NCI-H2171 treated with DMSO at 0.1 percent for 48 hours (cell line): ENCODE measurements at places on chromosomes 16 and 17.
A peak's percentile ranks its signal among the peaks of the same experiment; 100 is the strongest.

DNA sequence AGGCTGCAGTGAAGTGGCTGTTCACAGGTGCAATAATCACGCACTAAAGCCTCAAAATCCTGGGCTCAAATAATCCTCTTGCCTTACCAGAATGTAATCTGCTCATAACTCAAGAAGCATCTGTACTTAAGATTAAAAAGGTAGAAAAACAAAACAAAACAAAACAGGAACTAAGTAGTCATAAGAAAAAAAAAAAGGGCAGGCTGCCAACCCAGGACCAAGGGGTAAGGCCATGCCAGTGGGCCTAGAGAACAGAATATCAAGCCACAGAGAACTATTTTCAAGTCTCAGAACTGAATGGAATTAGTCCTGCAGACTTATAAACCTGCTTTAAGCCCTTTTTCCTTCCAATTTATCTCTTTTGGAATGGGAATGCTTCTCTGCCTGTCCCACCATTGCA lies 64.8 kb upstream of the TBC1D3K start:
- DNase-seq = no peak

DNA sequence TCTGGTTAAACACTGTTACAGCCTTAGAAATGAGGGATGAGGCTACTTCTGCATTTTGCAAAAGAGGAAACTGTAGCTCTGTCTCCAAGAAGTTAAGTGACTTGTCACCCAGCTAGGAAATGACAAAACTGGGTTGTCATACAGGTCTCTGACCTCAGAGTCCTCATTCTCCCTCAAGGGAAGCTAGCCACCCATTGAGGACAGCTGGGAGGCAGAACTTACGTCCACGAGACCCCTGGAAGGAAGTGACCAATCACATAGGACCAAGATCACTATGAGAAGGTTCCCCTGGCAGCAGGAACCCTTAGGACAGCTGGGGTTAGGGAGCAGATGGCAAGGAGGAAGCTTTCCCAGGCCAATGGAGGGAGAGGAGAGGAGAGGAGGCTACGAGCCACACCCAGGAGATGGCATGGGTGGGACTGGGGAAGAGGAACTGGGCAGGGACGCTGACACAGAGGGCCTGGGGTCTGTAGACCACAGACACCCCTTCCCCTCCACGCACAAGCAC lies 11.2 kb downstream of the METTL22 start:
- DNase-seq = no peak

- no peak for DNase-seq
These were observed 15.9 kb downstream of the TANC2 start for GRCh38 chr17:62981933-62982332.

- DNase-seq = no peak
These were observed 13.1 kb downstream of the MKS1 start for GRCh38 chr17:58205936-58206335.

DNA sequence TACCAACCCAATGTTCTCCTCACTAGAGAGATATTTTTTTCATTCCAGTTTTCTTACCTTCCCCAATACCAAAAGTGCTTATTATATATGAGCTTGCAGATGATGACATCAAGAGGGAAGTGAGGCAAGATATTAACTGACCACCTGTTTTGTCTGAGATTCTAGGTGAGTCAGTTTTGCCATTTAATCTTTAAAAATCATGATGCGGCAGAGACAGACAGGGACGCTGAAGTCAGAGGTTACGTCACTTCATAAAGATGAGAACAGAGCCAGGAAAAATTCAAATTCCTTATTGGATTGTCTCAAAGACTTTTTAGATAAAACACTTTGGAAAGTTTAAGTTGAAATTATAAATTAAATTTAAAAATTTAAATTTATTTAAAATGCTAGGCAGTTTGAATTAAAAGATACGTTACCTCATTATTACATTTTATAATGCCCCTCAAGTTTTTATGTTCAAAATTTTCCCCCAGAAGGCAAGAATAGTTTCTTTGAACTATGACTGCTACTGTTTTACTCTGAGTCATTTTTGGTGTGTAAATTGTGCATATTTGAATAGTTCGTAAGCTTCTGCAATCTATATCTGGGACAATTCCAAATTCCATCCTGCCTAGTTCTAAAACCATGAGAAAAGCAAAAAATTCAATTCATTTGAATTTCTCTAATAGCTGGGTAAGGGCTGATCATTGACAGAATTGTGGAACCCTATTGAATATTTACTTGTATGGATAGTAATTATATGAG lies 839.6 kb upstream of the GOT2 start:
- no peak for DNase-seq

GRCh38 chr17:33968350-33969044 lies 286.6 kb upstream of the CCL2 start:
- DNase-seq = peak; percentile 96

- DNase-seq = no peak
These were observed 254.9 kb downstream of the PARN start for GRCh38 chr16:14375132-14375491.

DNA sequence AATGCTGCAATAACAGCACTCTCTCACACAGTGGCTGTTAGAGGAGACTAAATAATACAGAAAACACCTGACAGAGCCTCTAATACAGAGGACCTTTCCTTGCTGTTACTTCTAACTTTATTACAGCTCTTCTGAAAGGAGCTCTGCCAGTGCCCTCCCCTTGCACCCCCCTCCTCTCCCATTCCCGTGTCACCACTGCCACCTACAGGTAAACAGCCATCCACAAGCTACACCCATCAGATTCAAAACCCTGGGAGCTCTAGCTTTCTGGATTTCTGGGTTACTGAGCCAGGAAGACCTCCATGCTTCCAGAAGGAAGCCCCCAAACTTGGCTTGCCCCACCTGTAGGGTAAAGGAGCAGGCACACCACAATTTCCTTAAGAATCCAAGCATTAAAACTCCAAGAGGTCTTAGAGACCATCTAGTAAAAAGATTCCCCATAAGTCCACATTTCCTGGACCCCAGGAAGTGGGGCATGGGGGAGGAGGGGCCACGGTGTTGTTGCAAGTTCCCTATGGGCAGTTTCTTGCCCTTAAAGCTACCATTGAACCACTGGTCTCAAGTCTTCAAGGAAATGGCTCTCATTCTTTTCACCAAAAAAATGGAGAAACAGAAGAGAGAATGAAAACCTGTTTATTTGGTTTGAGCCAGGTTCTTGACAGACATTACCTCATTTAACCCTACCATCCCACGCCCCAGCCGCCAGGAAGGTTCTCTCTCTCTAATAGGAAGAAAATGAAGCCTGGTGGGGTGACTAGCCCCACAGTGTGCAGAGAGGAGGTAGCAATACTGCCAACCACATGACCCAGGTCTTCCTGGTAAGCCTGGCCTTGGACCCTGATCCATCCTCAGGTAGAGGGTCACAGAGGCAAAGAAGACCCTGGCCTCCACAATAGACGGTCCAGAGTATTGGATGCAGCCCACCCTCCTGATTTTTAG lies 52.8 kb downstream of the TOM1L2 start:
- DNase-seq = peak; percentile 78

DNA sequence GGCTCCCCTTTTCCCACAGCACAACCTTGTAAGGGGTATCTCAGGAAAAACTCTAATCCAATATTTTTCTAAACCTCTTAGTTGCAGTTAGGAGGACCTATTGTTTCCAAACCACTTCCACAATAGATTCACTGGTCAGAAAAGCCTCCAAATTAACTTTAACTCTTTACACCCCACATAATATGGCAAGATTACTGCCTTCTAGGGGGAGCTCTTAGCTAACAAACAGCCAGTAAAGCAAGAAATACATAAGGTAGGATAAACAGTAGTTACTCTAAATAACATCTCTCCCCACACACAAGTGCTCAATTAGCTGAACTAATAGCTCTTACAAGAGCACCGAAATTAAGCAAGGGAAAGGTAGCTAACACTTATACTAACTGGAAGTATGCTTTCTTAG lies 192.1 kb upstream of the KIF2B start:
- no peak for DNase-seq

GRCh38 chr17:78925662-78926555 lies 722 bp upstream of the TIMP2 start:
- DNase-seq = no peak

- no peak for DNase-seq
These were observed 52.6 kb downstream of the COX10 start for GRCh38 chr17:14121952-14122351.

DNA sequence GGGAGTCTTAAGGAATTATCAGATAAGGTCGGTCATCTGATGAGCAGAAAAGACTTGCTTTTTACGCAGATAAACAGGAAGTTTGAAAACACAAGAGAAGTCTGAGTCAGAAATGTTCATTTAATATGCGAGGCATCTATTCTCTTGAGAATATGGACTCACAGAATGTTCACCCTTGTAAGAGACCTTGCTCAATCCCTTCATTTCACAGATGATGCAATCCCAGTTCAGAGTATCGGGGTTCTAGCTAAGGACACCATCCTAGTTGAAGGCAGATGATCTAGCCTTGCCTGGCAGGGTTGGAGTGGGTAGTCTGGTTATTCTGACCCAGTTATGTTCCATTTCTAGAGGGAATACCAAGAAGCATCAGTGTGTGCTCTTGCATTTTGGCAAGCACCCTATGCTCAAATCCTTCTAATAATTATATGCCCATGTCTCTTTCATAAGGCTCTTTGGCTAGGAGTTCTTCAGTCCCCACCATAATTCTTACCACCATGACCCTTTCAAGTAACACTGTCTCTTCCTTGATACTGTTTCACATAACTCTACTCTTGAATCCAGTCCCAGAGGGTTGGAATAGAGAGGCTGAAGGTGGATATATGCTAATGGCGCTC lies 42.5 kb downstream of the YPEL2 start:
- no peak for DNase-seq

DNA sequence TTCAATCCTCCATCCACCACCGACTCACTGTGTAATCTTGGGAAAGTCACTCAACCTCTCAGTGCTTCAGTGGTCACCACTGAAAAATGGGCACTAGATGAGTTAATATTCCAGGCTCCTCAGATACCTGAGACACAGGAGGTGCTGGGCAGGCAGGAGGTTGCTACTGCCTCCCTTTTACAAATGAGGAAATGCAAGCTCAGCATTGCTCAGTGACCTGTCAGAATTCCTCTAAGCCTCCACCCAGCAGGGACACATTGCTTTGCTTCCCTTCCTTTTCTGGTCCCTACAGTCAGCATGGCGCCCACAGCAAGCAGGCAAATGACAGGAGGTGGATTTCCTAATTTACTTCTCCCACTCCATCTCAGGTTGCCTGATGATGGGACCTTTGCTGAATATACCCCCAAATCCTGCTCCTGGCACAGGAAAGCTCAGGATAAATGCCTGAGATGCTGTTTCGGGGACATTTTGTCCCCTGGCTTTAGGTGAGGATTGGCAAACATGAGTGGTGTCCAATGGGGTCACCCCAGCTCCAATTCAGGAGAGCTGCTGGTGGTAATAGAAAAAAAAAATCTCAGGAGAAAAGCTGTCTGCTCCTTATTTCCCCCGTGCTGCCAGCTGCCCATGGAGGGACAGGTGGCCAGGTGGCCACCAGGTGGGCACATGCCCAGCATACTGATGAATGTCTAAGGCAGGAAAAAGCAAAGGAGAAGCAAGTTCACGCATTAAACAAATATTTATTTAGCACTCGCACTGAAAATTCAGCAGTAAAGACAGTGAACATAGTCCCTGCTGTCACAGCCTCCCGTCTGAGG lies 5.0 kb upstream of the KRT13 start:
- no peak for DNase-seq

- DNase-seq = no peak
These were observed 119.4 kb upstream of the NLRP1 start for GRCh38 chr17:5703736-5704135.

DNA sequence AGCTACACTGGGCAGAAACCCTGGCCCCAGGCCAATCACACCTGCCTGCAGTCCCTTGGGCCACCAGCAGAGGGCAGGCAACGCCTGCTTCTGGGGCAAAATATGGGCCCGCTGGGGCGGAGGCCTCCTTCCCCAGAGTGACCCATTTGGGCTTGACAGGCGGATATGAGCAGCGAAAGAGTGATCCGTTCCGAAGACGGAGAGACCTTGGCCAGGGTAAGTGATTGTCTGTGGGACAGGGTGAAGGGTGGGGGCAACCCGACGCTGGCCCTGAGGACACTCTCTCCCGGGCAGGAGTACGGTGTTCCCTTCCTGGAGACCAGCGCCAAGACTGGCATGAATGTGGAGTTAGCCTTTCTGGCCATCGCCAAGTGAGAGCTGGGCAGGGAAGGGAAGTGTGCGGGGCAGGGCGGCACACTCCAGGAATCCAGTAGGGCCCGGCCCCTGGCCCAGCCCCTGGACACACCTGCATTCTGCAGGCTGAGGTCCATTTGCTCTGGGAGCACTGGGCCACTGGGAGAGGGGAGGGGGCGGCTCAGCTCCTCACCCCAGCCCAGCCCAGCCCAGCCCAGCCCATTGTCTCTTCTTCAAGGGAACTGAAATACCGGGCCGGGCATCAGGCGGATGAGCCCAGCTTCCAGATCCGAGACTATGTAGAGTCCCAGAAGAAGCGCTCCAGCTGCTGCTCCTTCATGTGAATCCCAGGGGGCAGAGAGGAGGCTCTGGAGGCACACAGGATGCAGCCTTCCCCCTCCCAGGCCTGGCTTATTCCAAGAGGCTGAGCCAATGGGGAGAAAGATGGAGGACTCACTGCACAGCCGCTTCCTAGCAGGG lies 3.5 kb upstream of the NHERF1 start:
- peak; percentile 62 for DNase-seq

DNA sequence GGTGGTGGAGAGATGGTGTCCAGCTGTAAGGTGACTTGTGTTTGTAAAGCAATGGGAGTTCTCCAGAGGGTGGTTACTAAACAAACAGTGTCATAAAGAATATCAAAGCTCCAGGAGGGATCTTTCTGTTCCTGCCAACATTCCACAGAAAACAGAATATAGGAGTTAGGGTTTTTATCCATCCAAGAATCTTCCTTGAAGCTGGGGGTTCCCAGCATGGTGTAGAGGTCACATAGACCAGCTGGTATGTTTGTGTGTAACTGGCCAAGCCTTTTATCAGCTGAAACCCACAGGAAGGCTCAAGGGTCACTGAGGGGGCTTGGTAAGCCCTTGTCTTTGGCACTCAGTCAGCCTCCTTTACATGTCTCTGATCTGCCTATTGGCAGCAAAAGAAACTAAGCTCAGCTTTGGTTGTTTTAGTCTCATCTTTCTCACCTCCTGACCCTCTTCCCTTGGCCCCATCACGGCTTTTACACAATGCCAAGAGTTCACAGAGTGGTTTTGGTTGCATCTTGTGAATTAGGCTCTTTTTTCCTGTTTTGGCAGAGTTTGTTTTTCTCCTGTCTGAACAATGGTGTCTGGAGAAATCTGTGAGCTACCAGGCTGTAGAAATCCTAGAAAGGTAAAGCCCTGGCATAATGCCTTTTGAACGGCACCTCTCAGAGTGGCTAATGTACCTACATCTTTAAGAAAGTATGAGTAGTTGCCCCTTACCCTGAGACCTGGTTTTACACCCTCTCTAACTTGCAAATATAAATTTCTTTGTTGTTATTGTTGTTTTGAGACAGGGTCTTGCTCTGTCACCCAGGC lies 4.6 kb downstream of the CNTD1 start:
- no peak for DNase-seq
